ENCODE measurements at places on chromosomes 5 and 9.

GRCh38 chr5:150109921-150110320, 23.6 kb upstream of the CSF1R start:
- DNase-seq = no peak

- DNase-seq = no peak
These were observed 53.9 kb upstream of the TRIO start for GRCh38 chr5:14089198-14089597.

GRCh38 chr9:120888626-120889025, 11.6 kb upstream of the PHF19 start:
- no peak for DNase-seq

DNA sequence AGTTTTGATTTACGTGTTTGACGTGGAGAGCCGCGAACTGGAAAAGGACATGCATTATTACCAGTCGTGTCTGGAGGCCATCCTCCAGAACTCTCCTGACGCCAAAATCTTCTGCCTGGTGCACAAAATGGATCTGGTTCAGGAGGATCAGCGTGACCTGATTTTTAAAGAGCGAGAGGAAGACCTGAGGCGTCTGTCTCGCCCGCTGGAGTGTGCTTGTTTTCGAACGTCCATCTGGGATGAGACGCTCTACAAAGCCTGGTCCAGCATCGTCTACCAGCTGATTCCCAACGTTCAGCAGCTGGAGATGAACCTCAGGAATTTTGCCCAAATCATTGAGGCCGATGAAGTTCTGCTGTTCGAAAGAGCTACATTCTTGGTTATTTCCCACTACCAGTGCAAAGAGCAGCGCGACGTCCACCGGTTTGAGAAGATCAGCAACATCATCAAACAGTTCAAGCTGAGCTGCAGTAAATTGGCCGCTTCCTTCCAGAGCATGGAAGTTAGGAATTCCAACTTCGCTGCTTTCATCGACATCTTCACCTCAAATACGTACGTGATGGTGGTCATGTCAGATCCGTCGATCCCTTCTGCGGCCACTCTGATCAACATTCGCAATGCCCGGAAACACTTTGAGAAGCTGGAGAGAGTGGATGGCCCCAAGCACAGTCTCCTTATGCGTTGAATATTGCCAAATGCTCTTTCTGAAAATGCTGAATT, 850 bp downstream of the RRAGA start:
- no peak for DNase-seq

- DNase-seq = no peak
These were observed at the start of gene HRH2 for GRCh38 chr5:175657593-175658271. Gene HRH2 (plus strand): TSS chr5:175658071. CDS start chr5:175683234, 25,163 bp downstream.

DNA sequence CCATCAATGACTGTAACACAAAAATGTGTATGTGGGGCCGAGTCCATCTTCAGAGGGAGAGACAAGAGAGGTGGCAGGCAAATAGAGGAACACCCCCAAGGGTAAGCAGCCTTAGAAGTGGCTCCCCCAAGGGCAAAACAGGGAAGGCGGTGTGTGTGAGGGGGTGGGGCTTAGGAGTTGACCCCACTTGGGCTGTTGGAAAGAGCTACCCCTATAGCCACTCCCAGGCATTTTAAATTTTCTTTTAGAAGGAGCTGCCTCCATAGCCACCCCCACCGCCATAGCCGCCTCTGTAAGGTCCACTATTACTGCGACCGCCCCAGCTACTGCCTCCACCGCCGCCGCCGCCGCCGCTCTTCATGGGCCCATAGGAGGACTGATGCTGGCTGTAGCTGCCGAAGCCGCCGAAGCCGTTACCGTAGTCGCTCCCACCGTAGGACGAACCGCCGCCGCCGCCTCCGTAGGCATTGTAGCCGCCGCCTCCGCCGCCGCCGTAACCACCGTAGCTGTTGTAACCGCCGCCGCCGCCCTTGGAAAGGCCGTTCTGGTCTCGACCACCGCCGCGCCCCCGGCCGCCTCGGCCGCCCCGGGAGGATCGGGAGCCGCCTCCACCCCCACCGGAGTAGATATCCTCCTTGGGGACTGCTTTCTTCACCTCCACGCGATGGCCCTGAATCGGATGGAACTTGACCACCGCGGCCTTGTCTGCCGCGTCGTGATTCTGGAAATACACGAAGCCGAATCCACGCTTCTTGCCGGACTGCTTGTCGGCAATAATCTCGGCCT, 1.1 kb downstream of the HNRNPA0 start:
- DNase-seq = no peak

- DNase-seq = no peak
These were observed 46.9 kb downstream of the AHRR start for GRCh38 chr5:368183-369084.

DNA sequence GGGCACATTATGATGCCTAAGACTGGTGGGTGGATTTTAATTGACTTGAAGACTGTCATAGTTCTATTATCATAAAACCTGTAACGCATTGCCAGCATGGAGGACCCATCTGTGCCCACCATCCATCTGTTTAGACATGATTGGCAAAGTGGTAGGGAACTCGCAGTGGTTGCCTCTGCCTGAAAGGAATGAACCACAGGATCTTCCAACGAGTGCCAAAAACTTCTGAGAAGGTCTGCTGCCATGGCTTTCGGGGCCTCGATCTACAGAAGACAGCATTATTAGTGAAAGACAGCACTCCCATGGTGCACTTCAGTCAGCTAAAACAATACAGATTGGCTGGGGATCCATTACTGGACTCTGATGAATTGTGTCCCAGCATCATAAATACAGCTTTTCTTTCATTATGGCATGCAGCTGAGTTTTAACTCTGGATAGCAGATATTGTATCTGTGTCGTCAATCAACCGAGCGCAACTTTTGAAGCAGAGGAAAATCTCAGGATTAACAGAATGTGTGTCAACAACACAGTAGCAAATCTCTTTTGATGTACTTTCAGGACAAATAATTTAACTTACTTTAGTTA, 74.3 kb downstream of the ZDHHC21 start:
- no peak for DNase-seq

- no peak for DNase-seq
These were observed 19.1 kb upstream of the SH3RF2 start for GRCh38 chr5:145917288-145917687.

GRCh38 chr5:114789773-114790402, 379.8 kb downstream of the TRIM36 start:
- DNase-seq = no peak

DNA sequence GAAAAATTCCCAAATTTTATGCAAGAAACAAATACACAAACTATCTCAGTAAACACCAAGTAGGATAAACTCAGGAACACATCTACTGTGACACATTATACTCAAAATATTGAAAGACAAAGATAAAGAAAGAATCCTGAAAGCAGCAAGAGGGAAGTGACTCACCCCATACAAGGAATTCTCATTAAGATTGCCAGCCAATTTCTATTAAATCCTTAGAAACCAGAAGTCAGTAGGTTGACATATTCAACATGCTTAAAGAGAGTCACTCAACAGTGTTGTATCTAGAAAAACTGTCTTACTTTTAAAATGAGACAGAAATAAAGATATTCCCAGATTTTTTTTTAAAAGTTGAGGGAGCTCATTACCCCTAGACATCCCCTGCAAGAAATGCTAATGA, 15.5 kb downstream of the SPATA31E1 start:
- DNase-seq = no peak

- no peak for DNase-seq
These were observed 2.8 kb upstream of the PTPDC1 start for GRCh38 chr9:94081435-94081834.

GRCh38 chr5:137263371-137264005, 235.6 kb downstream of the SPOCK1 start:
- DNase-seq = no peak

DNA sequence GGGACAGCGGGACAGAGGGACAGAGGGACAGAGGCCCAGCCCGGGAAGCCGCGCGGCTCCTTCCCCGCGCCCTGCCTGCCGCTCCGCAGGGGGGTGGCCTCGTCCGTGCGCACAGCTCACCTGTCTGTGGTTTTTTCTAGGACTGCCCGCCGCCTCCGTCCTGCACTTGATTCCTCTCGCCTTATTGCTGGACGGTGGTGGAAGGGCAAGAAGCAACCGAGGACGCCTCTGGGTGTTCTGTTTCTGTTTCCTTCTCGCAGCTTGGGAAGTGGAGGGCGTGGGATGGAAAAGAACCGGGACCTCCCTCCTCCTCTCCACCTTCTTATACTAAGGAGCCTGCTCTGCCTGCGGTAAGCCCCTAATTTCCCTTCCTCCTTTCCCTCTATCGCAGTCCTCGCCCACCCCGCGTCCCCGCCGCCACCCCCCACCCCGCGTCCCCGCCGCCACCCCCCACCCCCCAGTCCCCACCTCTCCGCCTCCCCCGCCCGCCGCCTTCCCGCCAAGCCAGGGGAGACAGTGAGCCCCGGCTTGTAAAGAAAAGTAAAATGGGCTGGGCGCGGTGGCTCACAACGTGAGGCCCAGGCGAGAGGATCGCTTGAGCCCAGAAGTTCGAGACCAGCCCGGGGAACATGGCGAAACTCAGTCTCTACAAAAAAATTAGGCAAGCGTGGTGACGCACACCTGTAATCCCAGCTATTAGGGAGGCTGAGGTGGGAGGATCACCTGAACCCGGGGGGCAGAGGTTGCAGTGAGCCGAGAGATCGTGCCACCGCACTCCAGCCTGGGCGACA, 9.6 kb upstream of the FLT4 start:
- no peak for DNase-seq

DNA sequence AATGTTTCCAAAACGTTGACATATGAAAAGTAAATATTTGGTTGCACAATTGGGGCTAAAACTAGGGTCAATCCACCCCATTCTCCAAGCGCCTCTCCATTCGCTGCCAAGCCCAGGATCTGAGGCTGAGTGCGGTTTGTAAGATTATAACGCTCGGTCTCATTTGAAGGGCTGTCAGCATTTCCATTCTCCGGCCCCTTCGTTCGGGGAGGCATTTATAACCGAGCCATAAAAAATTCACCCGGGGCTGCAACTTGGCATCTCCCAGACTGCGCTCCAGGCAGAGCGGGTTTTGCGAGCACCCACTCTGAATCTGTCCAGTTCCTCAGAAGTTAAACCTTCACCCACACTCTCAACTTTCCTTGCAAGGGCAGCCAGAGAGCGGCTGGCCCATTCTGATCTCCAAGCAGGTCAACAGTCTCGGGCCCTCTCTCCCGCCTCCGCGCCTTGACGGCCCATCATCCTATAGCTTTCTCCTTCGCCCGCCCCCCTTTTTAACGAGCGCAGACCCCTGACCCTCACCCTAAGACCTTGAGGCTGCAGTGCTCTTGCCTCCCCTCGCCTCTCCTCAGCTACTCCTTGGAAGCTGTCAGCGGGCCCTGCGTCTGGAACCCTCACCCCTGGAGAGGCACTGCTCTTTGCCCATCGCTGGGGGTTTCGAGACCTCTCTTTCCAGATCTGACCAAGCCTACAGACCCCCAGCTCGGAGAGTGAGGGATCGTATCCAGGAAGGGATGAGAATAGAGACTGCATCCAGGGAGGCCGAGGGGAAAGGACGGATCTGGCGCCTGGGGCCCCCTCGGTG, 1.1 kb downstream of the SLIT3 start:
- DNase-seq = no peak

GRCh38 chr5:77230727-77231470, 20.4 kb downstream of the PDE8B start:
- no peak for DNase-seq

DNA sequence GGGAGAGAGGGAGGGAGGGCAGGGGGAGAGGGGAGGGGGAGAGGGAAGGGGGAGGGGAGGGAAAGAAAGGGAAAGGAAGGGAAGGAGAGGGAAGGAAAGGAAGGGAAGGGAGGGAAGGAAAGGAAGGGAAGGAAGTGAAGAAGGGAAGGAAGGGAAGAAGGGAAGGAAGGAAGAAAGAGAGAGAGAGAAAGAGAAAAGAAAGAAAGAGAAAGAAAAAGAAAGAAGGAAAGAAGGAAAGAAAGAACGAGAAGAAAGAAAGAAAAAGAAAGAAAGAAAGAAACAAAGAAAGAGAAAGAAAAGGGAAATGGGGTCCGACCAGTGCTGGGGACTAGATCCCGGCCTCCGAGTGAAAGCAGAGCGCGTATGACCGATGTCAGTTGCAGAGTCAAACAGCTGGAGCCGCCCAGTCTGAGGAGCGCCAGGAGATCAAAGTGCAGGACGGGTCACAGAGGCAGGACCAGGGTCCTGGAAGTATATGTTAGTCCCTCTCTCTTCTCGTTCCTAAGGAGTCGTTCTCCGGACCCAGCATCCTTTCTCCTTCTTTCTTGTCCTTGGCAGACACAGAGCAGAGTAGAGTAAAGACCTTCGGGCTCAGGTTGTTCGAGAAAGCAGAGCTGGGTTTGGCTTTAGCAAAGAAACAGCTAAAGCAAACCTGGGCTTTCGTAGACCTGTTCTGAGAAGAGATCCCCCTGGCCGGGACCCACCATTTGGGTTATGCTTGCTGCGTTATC, 305.4 kb upstream of the MSX2 start:
- no peak for DNase-seq

GRCh38 chr5:95731571-95732554, 727 bp downstream of the RHOBTB3 start:
- no peak for DNase-seq

DNA sequence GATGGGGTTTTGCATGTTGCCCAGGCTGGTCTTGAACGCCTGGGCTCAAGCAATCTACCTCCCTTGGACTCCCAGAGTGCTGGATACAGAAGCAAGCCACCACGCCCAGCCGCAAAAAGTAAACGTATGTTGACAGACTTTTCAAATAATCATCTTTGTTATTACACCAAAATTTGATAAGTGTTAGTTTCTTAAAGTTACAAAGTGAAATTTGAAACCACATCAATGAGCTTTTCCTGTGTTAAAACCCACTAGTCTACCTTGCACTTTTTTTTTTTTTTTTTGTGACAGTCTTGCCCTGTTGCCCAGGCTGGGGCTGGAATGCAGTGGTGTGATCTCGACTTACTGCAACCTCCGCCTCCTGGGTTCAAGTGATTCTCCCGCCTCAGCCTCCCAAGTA, 29.9 kb downstream of the SPACA9 start:
- DNase-seq = no peak

- DNase-seq = no peak
These were observed 2.2 kb downstream of the GABRB2 start for GRCh38 chr5:161544350-161544765.

DNA sequence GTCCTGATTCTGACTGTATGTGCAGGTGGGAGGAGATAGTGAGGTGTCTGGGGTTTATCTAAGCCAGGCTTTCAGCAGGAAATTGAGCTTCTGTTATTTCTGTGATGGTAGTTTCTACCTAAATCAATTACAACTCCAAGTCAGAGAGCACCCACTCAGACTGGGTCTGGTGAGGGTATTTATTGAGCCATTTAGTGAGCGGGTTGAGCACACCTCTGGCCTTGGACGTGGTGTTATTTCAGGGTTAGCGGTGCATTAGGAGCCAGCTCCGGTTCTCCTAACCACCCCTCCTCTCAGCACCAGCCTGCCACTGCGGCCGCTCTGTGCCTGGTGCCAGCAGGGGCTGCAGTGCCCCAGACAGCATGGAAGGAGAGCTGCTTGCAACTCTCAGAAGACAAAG, 238.9 kb downstream of the CACNA1B start:
- no peak for DNase-seq

- no peak for DNase-seq
These were observed 74.1 kb downstream of the HMHB1 start for GRCh38 chr5:143886096-143886495.
